ENCODE measurements at places on chromosomes 1 and 21.

DNA sequence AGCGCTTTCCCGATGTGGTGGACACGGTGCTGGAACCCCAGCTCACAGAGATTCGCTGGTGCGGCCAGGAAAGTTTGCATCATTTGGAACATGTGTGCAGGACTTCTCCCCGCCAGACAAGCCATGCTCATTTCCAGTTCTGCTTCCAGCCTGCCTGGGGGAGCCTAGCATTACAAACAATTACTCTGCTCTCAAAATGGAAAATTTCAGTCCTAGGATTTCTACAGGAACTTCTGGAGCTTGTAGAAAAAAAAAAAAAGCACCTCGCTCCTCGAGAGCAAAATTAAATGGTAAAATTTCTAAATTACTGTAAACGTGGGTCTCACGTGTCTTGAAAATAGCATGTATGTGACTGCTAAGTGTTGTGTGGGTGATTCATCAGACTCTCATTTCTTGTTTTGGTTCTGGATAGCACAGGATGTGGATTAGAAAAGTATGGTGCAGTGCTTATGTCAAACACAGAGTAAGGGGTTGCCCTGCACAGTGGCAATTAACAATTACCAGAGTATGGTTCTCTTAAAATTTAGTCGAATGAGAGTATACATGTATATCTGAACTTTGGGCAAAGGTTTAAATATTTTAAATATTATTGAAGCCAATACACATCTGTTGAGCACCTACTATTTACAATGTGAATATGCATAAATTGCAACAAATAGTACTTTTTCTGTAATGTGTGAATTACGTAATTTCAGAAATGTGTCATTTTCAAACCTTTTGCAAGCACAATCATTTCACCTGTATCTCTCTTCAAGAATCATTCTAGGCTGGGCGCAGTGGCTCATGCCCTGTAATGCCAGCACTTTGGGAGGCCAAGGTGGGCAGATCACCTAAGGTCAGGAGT is 61.8 kb upstream of the PTGFRN start:
- no peak for DNase-seq

DNA sequence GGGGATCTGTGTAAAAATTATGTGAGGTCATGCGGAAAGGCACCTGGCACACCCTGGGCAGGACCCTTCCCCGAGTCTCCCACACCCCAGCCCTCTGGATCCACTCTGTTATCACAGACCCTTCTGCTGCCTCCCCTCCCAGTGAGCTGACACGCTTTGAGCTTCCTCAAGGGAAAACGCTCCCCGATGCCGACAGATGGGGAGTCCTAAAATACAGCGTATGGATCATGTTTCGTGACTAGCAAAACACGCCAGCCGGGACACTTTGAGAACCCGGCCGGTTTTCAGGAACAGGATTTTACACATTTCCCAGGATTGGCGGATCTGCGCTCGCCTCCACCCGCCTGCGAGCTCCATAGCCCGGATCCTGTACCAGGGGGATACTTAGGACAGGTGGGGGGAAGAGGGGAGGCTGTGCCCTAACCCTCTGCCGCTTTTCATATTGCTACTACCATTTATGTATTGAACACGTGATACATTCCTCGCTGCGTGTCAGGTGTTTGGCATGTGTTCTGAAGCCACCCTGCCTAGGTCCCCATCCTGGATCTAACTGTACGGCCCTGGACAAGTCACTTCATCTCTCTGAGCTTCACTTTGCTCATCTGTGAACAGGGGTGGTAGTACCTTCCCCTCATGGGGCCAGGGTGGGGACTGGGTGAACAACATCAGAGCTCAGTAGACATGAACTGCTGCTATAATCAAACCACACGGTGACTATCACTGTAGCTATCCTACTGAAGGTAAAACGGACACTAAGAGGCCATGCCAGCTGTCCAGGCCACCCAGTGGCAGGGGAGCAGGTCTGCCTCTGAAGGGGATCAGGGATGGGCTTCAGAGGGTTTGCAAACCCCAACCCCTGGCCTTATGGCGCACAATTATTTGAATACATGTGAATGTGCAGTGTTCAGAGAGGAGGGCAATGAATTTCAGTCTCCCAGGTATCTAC is 63.2 kb downstream of the SSBP3 start:
- no peak for DNase-seq

GRCh38 chr1:204476563-204476962 is 18.0 kb downstream of the PIK3C2B start:
- no peak for DNase-seq

DNA sequence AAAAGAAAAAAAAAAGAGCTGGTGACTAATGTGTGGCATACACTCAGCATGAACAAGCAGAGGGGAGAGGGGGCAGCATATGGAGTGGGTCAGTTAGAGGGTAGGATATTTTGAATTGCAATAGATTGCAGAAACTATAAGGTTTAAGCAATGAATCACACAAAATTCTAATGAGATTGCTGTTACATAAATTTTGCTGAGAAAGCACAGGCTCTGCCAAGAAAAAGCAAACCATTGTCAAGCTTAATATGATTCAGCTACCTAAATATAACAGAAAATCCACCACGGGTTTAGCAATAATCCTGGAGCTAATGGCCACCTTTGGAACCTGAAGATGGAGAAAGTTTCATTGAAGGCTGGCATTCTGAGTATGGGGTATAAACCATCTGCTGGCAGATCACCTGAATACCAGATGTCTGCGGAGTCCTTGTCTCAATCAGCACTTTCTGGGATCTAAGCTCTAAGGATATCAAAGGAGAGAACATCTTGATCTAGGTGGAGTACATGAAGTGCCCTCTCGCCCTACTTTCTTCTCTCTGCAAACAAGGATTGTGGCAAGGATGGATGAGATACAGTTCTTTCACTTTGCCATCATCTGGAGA is 30.3 kb upstream of the ANGPTL7 start:
- peak; percentile 66 for DNase-seq

- DNase-seq = no peak
These were observed 19.4 kb downstream of the CXADR start for GRCh38 chr21:17532292-17532691.

GRCh38 chr1:241817331-241817792 is 30.6 kb upstream of the EXO1 start:
- DNase-seq = no peak

DNA sequence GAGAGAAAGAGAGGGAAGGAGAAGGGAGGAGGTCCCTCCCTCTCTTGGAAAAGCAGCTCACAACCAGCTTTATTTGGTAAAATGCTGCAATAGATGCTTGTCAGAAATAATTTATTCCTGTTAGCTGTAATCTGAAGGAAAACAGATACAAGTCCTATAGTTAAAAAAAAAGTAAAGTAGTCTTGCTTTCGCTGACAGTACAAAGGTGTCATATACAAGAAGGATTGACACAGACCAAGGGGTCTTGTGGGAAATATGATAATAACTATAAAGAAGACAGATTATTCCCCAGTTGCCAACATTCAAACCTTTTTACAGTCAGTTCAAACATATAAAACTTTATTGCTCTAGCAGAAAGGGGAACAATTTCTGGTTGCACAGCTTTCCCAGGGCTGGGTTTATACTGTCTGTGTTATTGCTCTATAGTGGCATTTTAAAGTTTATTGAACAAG is 145.0 kb downstream of the PBX1 start:
- DNase-seq = no peak

GRCh38 chr1:97610748-97611147 is 310.1 kb downstream of the DPYD start:
- no peak for DNase-seq

- no peak for DNase-seq
These were observed 21.5 kb upstream of the FAM43B start for GRCh38 chr1:20530901-20531300.

DNA sequence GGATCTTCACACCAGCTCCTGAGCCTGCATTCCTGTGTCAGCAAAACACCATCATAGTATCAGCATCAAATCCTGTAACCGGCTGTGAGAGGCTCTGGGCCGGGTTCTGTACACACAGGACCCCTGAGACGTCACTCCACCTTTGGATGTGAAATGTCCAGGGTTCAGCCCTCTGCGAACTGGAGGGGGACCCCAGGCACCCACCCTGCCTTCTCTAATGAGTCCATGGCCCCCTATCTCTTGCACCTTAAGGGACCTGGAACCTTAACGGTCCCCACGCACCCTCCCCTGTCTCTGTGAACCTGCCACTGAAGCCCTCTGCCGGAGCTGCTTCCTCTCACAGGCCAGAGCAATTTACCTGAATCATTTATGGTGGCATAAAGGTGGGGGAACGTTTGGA is 257.8 kb downstream of the NPHP4 start:
- no peak for DNase-seq

- no peak for DNase-seq
These were observed 31.1 kb downstream of the TMCO4 start for GRCh38 chr1:19768353-19769210.

DNA sequence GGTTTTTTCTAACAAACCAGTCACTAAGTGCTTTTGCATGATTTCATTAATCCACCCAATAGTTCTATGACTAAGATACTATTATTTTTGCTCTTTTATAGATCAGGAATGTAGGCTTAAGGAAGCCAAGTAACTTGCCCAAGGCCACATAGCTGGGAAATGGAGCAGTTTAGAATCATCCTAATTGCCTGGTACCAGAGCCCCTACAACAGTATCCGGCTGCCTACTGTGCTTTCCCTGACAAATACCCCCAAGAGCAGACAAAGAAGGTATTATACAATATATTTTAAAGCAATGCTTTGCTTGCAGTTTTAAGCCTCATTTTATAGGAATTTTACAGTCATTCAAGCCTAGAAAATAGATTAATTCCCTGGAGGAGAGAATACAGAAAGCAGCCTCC is 45.5 kb upstream of the RASAL2 start:
- no peak for DNase-seq

DNA sequence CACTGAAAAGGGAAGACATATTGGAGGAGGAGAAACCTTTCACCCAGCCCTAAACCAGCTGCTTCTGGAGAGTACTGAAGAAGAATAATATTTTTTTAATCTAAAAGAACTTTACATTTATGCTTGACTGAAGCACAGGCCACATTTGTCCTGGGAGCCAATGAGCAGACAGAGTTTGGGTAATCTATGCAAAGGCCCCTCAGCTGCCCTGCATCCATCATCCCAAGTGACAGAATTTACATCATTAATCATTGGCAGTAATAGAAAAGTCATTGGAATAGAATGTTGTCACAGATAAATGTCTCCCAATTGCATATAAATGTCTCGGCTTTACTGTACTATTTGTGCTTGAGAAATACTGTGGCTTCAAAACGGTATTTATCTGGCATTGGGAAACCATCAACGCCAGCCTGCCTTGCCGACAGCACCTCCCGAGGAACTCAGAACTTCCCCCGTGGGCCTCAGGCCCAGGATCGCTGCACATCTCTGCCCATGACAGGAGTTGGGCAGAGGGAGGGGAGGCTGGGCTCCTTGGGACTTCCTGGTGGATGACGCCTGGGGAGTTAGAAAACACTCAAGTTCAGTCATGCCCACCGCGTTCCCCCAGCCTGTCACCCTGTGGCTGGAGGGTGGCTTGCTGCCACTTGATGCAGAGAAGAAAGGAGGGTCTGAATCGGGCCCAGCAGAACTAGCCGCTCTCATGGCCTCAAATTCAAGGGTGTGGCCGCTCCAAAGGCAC is 133.1 kb downstream of the CAMTA1 start:
- DNase-seq = peak; percentile 6

- no peak for DNase-seq
These were observed 134.7 kb downstream of the DMRTB1 start for GRCh38 chr1:53593758-53594380.

DNA sequence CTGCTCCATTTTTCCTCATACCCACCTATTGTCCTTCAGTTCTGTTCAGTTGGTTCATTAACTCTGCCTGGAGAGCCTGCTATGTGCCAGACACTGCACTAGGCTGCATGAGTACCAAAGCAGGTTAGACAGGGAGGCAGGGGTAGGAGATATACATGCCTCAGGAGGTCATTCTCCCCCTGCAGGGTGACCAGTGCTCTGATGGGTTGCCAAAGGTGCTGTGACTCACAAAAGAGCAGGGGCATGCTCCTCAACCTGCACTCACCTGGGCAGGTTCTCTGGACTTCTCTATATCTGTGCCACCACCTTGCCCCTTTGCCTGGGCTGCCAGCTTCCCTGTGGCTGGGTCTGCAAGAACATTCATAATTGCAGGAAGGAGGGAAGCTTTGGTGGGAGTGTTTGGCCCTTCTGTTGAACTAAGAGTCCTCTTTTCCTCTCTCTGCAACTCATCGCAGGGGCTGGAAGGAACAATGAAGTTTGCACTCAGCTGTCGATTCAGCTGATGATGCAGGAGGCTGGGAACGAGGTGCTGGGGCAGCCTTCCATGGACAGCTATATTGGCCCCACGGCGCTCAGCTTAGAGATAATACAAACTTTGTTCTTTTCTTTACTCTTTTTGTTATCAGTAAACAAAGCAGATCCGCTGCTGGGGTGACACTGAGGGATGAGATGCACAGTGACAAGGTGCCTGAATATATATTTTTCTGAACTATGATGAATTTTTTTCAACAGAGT is 356.4 kb upstream of the PLXNA2 start:
- DNase-seq = no peak

- no peak for DNase-seq
These were observed 633.2 kb upstream of the NEGR1 start for GRCh38 chr1:72915581-72915980.

DNA sequence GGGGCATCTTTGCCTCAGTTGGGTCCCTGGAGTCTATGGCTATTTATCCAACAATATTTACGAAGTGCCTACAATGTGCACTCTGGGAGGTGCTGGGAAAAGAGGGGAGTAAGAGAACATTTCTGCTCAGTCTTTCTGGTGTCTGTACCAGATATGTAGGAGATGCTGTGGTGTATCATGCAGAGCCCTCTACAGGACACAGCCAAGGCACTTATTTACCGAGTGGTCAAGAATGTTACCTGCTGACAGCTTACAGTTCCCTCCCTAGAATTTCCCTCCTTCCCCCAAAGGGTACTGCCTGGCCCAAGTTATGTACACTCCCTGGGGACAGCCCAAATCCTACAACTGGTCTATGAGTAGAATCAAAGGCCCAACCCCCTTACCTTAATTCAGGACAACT is 177.7 kb downstream of the C1orf94 start:
- DNase-seq = no peak

DNA sequence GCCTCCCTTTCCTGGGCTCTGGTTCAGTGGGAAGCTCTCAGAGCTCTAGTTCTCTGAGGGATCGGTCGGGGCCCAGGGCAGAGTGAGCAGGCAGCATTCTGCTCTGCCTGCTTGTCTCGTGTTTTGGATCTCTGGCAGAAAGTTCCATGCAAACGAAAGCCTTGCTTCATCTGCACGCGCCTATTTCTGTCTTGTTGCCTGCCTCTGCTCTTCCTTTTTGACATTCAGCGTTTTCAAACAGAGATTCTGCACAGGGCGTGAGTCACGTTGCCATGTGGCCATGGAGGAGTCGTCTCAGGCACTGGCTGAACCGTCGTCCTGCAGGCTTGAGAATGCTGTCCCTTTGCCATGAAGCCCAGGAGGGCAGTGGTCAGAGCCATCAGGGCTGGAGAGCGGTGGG is 20.3 kb downstream of the AJAP1 start:
- DNase-seq = no peak

- peak; percentile 36 for DNase-seq
These were observed 53.5 kb upstream of the CNTN2 start for GRCh38 chr1:204989266-204990058.

- DNase-seq = no peak
These were observed 24.4 kb upstream of the BCAR3 start for GRCh38 chr1:93705892-93706500.

- DNase-seq = no peak
These were observed 39.7 kb upstream of the IFNLR1 start for GRCh38 chr1:24226749-24227148.

GRCh38 chr1:224544346-224545110 is 71.6 kb upstream of the CNIH3 start:
- no peak for DNase-seq

Data from epithelial cell of prostate (primary cell).